Activated CD4-positive, alpha-beta T cell treated with anti-CD3 and anti-CD28 coated beads for 36 hours (primary cell): ENCODE measurements at places on chromosomes 13 and 19. TPM values are rescaled to one million over a fixed set of nuclear protein-coding genes. Genes with fewer than 3 reads are reported as not detected.

- DNase-seq: no peak
- H3K27ac ChIP-seq: no peak overlapping the region
- H3K4me1 ChIP-seq: peaks cover 6% of the 10 kb centered on the region
Observed at GRCh38 chr13:42766016-42766415, 15.4 kb upstream of the FAM216B start.

The PTGIR gene
- 41.0 TPM for total RNA-seq

- DNase-seq: no peak
- no peak overlapping the region for H3K4me3 ChIP-seq
- H3K27ac ChIP-seq: no peak overlapping the region
- no peaks in the 10 kb centered on the region for H3K4me1 ChIP-seq
- peaks cover 18% of the 10 kb centered on the region for H3K27me3 ChIP-seq
- H3K36me3 ChIP-seq: no peaks in the 10 kb centered on the region
Observed at GRCh38 chr19:1313695-1314613, 28.3 kb downstream of the EFNA2 start.

The PGLYRP2 gene
- not detected for total RNA-seq

- no peak overlapping the region for H3K4me3 ChIP-seq
- no peak overlapping the region for H3K27ac ChIP-seq
Observed at GRCh38 chr19:34109596-34109995, 62.7 kb upstream of the LSM14A start.

The NLRP5 gene
- not detected for total RNA-seq

The MARK4 gene
- total RNA-seq: 19.1 TPM

The CBY2 gene
- total RNA-seq: not detected

The SLC25A41 gene
- total RNA-seq: 0.64 TPM

GRCh38 chr19:38386971-38387549 lies 774 bp downstream of the GGN start:
- H3K27ac ChIP-seq: peak overlapping the region; percentile 27
- peaks cover 35% of the 10 kb centered on the region for H3K36me3 ChIP-seq
- peaks cover 24% of the 10 kb centered on the region for H3K4me1 ChIP-seq
- DNase-seq: no peak
- H3K27me3 ChIP-seq: peaks cover 13% of the 10 kb centered on the region

The ZNF528 gene
- total RNA-seq: 8.2 TPM

DNA sequence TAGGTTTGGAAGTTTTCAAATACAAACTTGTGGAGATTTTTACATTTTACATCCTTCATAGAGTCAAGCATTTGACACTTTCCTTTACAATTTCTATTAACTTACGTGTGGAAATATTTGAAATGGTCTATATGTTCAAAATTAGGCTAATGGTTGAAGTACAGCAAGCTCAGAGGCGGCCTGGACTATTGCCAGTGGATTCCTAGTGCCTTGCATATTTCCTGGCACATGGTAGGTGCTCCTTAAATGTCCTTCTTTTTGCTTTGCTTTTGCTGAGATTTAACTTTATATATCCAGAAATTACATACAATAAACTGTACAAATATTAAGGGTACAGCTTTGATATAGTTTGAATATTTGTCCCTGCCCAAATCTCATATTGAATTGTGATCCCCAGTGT lies 93.9 kb downstream of the UBL3 start:
- no peak for DNase-seq
- peaks cover 22% of the 10 kb centered on the region for H3K4me1 ChIP-seq
- no peak overlapping the region for H3K4me3 ChIP-seq

The ANGPTL4 gene
- 7.4 TPM for total RNA-seq

DNA sequence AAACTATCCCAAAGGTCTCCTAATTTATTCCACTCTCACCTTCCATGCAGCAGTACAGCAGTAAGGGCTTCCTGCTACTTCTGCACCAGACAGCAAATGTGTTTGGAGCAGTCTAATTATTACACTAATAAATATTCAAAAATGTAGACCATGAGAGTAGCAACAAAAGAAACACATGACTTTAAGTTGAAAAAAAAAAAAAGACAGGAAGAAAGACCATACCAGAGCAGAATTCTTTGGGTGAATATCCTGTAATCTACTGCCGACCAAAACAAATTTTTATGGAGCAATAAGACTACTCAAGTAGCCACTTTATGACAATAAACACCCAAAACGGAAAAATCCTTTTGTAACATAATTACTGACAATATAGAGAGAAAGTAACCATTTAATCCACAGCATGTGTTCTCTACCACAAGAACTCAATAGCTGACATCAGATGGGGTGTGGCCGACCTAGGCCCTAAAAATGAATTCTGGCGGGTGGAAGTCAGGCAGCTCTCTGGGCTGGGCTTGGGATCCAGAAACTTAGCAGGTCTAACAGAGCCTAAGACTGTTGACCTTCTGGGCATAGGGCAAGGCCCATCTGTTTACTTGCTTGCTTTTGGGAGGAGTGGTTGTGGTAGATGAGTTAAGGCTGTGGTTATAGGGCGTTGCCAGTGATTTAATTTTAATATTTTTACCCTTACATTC lies 4.6 kb downstream of the KLF12 start:
- H3K4me1 ChIP-seq: peaks cover 61% of the 10 kb centered on the region
- DNase-seq: peak; percentile 51
- H3K4me3 ChIP-seq: peak overlapping the region; percentile 28
- H3K27me3 ChIP-seq: no peaks in the 10 kb centered on the region
- H3K27ac ChIP-seq: peak overlapping the region; percentile 80
- no peaks in the 10 kb centered on the region for H3K36me3 ChIP-seq

The ZFP14 gene
- total RNA-seq: 1.4 TPM

- no peak overlapping the region for H3K27ac ChIP-seq
- DNase-seq: peak; percentile 57
- no peak overlapping the region for H3K4me3 ChIP-seq
- H3K36me3 ChIP-seq: no peaks in the 10 kb centered on the region
- peaks cover 2% of the 10 kb centered on the region for H3K4me1 ChIP-seq
- H3K27me3 ChIP-seq: peaks cover 2% of the 10 kb centered on the region
Observed at GRCh38 chr19:2391118-2391725, 31.2 kb downstream of the TMPRSS9 start.

DNA sequence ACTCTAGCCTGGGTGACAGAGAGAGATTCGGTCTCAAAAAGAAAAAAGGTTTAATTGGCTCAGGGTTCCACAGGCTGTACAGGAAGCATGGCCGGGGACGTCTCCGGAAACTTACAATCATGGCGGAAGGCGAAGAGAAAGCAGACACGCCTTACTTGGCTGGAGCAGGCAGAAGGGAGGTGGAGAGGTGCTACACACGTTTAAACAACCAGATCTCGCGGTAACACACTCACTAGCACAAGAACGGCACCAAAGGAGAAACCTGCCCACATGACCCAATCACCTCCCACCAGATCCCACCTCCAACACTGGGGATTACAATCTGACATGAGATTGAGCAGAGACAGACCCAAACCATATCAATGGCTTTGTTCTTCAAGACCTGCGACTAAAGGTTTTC lies 12.8 kb downstream of the CASP14 start:
- H3K4me3 ChIP-seq: no peak overlapping the region
- H3K4me1 ChIP-seq: no peaks in the 10 kb centered on the region
- DNase-seq: no peak
- H3K36me3 ChIP-seq: no peaks in the 10 kb centered on the region

The KLC3 gene
- total RNA-seq: 0.14 TPM

- H3K4me1 ChIP-seq: peaks cover 4% of the 10 kb centered on the region
- no peak for DNase-seq
- H3K36me3 ChIP-seq: no peaks in the 10 kb centered on the region
- no peak overlapping the region for H3K4me3 ChIP-seq
- H3K27me3 ChIP-seq: peaks cover 48% of the 10 kb centered on the region
Observed at GRCh38 chr13:94716016-94716415, 3.7 kb upstream of the SOX21 start.

DNA sequence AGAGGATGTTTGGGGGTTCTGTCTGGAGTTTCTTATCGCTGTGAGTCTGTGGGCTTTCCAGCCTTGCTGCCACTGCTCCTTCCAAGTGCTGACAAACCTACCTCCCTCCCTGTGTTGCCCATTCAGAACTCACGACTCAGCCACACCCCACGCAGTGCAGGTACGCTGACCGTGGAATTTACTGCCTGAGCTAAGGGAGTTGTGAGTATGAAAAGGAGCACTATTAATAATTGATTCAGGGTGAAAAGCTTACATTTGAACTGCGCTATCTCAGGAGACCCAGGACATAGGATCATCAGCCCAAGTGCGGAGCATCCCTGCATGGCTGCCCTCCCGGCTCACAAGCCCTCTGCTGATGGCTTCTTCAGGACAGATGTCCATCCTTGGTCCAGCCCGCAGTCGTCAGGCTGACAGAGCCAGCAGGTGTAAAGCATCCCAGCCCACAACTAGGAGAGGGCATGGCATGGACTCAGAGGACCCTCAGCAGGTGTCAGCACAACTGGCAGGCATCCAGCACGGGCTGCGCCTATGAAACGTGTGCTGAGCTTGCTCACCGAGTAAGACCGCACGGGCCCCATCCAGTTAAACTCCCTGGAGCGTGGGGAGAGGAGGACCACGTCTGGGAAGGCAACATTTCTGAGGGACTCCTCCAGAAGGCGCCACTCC lies 244.0 kb downstream of the COL4A1 start:
- H3K27ac ChIP-seq: no peak overlapping the region
- no peak overlapping the region for H3K4me3 ChIP-seq
- DNase-seq: no peak
- no peaks in the 10 kb centered on the region for H3K36me3 ChIP-seq
- H3K4me1 ChIP-seq: no peaks in the 10 kb centered on the region
- H3K27me3 ChIP-seq: no peaks in the 10 kb centered on the region

DNA sequence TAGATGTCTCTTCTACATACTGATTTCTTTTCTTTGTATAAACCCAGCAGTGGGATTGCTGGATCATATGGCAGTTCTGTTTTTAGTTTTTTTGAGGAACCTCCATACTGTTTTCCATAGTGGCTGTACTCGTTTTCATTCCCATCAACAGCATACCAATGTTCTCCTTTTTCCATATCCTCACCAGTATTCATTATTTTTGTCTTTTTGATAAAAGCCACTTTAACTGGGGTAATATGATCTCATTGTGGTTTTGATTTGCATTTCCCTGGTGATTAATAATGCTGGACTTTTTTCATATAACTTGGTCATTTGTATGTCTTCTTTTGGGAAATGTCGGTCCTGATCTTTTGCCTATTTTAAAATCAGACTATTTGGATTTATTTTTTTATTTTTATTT lies 108.5 kb downstream of the PAN3 start:
- H3K27ac ChIP-seq: no peak overlapping the region
- H3K27me3 ChIP-seq: no peaks in the 10 kb centered on the region
- no peak overlapping the region for H3K4me3 ChIP-seq
- H3K4me1 ChIP-seq: peaks cover 39% of the 10 kb centered on the region
- H3K36me3 ChIP-seq: peaks cover 49% of the 10 kb centered on the region
- no peak for DNase-seq

GRCh38 chr13:86601351-86601750 lies 802.1 kb upstream of the SLITRK6 start:
- no peaks in the 10 kb centered on the region for H3K4me1 ChIP-seq
- no peak overlapping the region for H3K27ac ChIP-seq
- H3K27me3 ChIP-seq: no peaks in the 10 kb centered on the region
- H3K4me3 ChIP-seq: no peak overlapping the region

DNA sequence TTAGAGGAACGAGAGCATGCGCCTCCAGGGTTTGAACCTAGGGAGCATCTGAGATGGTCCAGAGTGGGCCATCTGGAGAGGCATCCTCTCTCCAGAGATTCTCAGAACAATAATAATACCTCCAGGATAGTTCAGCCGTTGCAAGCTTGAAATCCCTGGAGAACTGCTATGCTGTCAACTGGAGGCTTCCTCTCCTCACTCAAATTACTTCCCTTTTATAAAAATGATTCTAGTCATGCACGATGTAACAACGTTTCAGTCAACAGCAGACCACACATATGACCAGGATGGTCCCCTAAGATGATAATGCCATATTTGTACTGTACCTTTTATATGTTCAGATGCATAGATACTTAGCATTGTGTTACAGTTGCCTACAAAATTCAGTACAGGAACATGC lies 108.7 kb downstream of the SHISA2 start:
- no peaks in the 10 kb centered on the region for H3K27me3 ChIP-seq
- no peak overlapping the region for H3K27ac ChIP-seq
- no peaks in the 10 kb centered on the region for H3K36me3 ChIP-seq
- H3K4me3 ChIP-seq: no peak overlapping the region

- peaks cover 7% of the 10 kb centered on the region for H3K27me3 ChIP-seq
- no peaks in the 10 kb centered on the region for H3K36me3 ChIP-seq
- no peak for DNase-seq
- H3K4me3 ChIP-seq: no peak overlapping the region
- H3K4me1 ChIP-seq: peaks cover 6% of the 10 kb centered on the region
- H3K27ac ChIP-seq: no peak overlapping the region
Observed at GRCh38 chr13:51867062-51867461, 5.3 kb downstream of the CCDC70 start.

DNA sequence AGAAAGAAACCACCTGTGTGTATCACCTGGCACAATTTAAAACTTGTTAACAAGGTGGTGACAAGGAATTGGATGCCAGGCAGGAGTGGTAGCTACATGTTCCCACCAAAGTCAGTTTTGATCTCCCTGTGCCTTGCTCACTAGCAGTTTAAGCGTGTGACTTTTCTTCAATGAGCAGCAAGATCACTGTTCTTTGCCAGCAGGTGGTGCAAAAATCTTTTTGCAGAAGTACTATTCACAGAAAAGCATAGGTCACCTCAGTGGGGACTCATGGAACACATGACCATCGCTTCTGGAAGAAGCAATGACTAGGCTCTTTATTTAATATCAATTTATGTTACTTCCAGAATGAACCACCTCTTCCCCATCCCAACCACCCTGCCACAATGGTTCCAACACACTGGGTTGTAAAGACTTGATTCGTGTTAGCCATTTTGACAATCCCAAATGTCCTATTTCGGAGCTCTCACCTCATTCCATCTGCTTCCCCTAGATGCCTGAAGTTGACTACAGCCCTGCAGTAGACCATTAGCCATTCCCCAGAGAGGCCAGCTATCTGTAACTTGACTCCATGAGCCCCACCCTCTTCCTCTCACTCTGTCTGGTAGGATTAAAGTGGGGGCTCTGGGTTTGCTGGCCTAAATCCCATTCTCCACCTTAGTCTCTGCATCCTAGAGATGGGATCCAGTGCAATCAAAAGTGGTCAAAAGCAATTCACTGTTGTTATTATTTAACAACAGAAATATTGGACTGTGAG lies 59.1 kb upstream of the TNFRSF19 start:
- H3K36me3 ChIP-seq: no peaks in the 10 kb centered on the region
- H3K27ac ChIP-seq: no peak overlapping the region
- peaks cover 28% of the 10 kb centered on the region for H3K27me3 ChIP-seq
- DNase-seq: peak; percentile 6

- H3K4me3 ChIP-seq: no peak overlapping the region
- H3K36me3 ChIP-seq: peaks cover 47% of the 10 kb centered on the region
- H3K4me1 ChIP-seq: peaks cover 43% of the 10 kb centered on the region
- no peak for DNase-seq
Observed at GRCh38 chr19:54155694-54156093, 3.8 kb downstream of the LENG1 start.
